Pons (tissue), 1 donor: ENCODE measurements at places on chromosomes 6 and 20.

DNA sequence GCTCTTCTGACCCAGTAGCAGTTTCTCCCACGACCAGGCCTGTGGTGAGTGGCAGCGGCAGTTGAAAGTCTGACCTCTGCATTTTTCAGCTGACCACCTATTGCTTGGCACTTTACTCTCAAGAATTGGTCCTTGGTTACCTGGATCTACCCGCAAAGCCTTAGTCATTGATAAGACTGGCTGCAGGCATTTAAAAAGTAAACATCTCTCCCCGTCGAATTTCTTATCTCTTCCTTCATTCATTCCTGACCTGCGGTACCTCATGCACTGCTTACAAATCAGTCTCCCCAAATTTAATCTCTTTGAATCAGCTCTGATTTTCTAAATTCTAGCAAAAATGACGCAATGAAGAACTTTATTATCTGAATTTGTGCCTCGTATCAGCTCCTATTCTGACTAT lies 26.1 kb upstream of the IPCEF1 start:
- no peak for DNase-seq

DNA sequence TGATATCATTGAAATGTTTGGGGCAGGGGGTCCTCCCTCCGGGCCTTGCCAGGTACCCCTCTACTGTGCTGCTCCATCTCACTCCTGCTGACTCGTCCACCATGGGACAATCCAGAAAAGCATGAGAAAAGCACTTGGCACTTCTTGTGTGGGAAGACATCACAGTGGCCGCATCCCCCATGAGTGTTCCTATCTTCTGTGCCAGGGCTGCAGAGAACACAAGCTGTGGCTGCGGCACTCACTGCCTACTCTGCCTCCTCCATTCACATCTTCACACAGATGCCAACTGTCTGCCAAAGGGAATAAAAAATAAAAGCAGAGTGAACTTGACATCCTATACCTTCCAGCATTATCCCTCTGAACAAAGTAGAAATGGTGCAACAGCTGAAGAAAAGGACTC lies 117.4 kb upstream of the PROKR2 start:
- no peak for DNase-seq

DNA sequence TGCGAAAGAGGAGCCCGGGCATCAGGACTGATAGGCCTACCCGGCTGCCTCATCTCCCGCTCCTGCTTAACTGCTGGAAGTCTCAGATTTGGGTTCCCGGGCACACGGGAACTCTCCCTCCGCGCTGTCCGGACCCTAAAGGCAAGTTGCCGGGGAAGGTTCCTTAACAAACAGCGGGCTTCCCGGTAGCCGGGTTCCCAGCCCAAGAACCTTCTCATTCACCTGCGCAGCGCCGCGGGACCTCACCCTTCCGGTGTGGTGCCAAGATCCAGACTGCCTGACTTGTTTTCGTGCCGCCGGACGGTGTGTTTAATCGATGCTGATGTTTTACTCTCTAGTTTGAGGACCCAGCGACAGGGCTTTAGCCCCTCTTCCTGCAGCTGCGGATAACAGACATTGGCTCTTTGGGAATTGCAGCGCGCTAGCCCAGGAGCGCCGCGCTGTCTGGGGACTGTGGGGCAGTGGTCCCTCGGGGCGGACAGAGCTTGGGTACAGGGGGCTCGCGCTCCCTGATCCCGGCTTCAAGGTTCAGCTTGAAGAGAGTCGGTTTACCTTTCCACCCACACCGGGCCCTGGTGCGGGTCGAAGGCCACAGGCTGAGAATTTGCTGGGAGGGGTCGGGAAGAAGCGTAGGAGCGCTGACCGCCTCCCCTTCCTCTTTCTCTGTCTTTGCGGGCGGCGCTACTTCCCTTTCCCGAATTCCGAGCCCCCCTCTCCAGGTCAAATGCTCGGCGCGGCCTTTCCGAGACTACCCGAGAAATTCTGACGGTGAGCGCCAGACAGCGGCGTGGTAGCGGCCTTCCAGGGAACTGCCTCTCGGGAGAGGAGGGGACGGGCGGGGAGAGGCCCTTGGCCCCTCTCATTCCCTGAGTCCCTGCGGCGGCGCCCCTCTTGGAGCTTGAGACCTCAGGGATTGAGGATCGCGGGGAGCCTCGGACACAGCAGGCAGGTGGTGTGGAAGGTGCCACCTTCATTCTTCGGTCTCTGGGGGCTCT lies 17.2 kb downstream of the ABT1 start:
- DNase-seq, result no peak

- DNase-seq, result no peak
Measured at GRCh38 chr6:91852252-91852651, 1265.4 kb upstream of the MAP3K7 start.

- DNase-seq, result no peak
Measured at GRCh38 chr6:127180426-127180825, 62.0 kb downstream of the RSPO3 start.

DNA sequence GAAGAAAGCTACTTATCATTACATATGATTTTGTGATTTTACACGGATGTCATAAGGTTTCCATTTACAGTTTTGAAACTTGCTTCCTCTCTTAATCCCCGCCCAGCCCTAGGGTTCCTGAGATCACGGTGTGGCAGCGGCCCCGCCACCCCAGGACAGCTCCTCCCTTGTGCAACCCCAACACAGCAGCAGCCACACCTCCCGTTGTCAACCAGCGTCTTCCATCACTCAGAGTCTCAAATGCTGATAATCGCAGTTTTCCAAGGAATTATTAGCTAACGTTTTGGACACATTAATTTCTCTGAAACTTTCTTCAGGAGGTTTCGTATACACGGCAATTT lies 204.8 kb downstream of the THBS2 start:
- DNase-seq, result no peak

DNA sequence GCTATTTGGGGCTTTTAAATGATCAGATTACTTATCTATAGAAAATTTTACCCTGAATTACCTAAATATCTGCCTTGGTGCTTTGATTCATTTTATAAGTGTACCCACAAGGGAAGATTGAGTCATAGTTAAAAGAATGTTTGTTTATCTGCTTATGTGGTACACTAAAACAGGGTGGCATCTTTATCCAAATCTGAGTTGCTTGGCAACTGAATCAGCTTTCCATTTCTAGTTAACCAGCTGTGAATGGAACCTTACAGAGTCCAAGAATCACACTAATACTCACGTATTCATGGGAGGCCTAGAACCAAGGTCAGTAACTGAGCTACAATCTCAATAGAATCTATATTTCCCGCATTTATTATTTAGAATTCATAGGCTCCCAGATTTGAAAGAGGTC lies 44.0 kb upstream of the CAP2 start:
- no peak for DNase-seq

GRCh38 chr20:51661609-51662178 lies 106.5 kb downstream of the ATP9A start:
- DNase-seq, result no peak
